ENCODE measurements at places on chromosomes 4 and X. TPM values are rescaled to one million over a fixed set of nuclear protein-coding genes. Genes with fewer than 3 reads are reported as not detected.
A peak's percentile ranks its signal among the peaks of the same experiment; 100 is the strongest.

- no peak for DNase-seq
- no peaks in the 10 kb centered on the region for H3K4me1 ChIP-seq
- H3K4me3 ChIP-seq, result no peak overlapping the region
- no peak overlapping the region for H3K27ac ChIP-seq
These were observed 94.1 kb downstream of the PDS5A start for GRCh38 chr4:39883646-39884045.

GRCh38 chr4:82611527-82611926 is 49.7 kb upstream of the TMEM150C start:
- no peaks in the 10 kb centered on the region for H3K4me1 ChIP-seq
- no peaks in the 10 kb centered on the region for H3K36me3 ChIP-seq
- no peak for DNase-seq
- H3K4me3 ChIP-seq, result no peak overlapping the region
- H3K27me3 ChIP-seq, result no peaks in the 10 kb centered on the region

GRCh38 chr4:39304651-39305050 is 61.5 kb downstream of the RFC1 start:
- no peaks in the 10 kb centered on the region for H3K27me3 ChIP-seq
- peaks cover 4% of the 10 kb centered on the region for H3K4me1 ChIP-seq
- no peak overlapping the region for H3K27ac ChIP-seq
- DNase-seq, result no peak
- no peak overlapping the region for H3K4me3 ChIP-seq

DNA sequence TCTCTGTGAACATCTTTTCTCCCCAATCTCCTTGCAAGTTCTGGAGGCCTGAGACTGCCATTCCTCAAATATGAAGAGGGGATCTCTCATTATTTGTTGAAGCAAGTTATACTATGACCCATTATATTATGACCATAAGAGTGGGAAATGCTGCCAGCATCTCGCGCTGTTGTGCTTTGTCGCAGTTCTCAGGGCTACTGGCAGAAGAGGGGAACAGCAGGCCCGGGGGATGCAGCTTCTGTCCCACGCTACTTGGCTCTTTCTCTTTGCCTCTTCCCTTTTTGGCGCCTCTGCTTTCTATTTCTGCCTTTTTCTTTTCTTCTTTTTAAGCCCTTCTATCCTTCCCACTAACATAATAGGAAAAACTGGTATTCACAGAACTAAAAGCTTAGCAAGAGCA is 64.2 kb downstream of the GEMIN8 start:
- no peak overlapping the region for H3K27ac ChIP-seq
- no peaks in the 10 kb centered on the region for H3K4me1 ChIP-seq
- DNase-seq, result no peak
- no peaks in the 10 kb centered on the region for H3K27me3 ChIP-seq

- H3K4me1 ChIP-seq, result peaks cover 4% of the 10 kb centered on the region
- H3K27ac ChIP-seq, result no peak overlapping the region
- H3K27me3 ChIP-seq, result no peaks in the 10 kb centered on the region
- no peak for DNase-seq
- H3K4me3 ChIP-seq, result no peak overlapping the region
- no peaks in the 10 kb centered on the region for H3K36me3 ChIP-seq
These were observed 3.7 kb upstream of the RHOH start for GRCh38 chr4:40193016-40193571.

DNA sequence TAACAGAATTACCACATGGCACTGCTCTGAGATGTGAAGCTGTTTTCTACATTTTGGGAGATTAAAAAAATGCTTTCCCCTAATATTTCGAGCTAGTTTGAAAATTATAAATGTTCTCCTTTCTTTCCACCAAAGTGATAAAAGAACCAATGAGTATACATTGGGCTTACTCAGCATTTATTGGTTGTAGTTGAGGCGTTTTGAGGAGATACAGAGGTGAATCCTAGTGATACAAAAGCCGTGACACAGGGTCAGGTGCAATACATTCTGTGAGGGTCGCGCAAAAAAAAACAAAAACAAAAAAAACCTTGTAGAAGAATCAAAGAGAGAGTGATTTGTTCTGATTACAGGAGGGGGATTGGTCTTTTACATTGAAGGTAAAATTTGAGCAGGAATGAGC is 32.4 kb upstream of the CYP4V2 start:
- DNase-seq, result no peak
- no peaks in the 10 kb centered on the region for H3K4me1 ChIP-seq
- no peaks in the 10 kb centered on the region for H3K27me3 ChIP-seq
- H3K4me3 ChIP-seq, result no peak overlapping the region
- H3K36me3 ChIP-seq, result no peaks in the 10 kb centered on the region

DNA sequence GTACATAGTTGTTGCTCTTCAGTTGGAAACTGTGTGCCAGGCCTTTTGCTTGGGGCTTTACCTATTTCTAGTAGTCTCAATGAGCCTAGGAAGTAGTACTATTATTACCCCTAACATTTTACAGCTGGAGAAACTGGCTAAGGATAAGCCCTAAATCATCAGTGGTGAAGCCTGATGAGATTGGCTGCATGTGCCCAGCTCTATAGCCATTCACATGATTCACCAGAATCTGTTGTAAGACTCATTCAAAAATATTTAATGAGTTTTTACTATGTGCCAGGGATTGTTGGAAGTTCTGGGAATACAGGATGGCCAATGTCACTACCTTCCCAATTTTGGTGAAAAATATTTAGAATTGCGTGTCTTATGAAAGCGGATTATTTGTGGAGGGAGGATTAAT is 2.8 kb downstream of the KIT start:
- no peak overlapping the region for H3K27ac ChIP-seq
- H3K4me3 ChIP-seq, result no peak overlapping the region
- H3K4me1 ChIP-seq, result no peaks in the 10 kb centered on the region
- peaks cover 67% of the 10 kb centered on the region for H3K27me3 ChIP-seq

- no peak overlapping the region for H3K27ac ChIP-seq
- DNase-seq, result no peak
- H3K4me3 ChIP-seq, result no peak overlapping the region
These were observed 270.4 kb downstream of the LDB2 start for GRCh38 chr4:16627999-16628398.

- peak overlapping the region; percentile 42 for H3K4me3 ChIP-seq
- H3K36me3 ChIP-seq, result no peaks in the 10 kb centered on the region
- DNase-seq, result peak; percentile 73
- peak overlapping the region; percentile 89 for H3K27ac ChIP-seq
- H3K4me1 ChIP-seq, result peaks cover 11% of the 10 kb centered on the region
These were observed 213.1 kb upstream of the MID1 start for GRCh38 chrX:10833299-10834169.

GRCh38 chrX:51456246-51456645 is 40.1 kb downstream of the NUDT11 start:
- H3K27ac ChIP-seq, result no peak overlapping the region
- H3K4me3 ChIP-seq, result no peak overlapping the region
- H3K27me3 ChIP-seq, result no peaks in the 10 kb centered on the region
- no peaks in the 10 kb centered on the region for H3K36me3 ChIP-seq

- no peak overlapping the region for H3K4me3 ChIP-seq
- no peak overlapping the region for H3K27ac ChIP-seq
- no peaks in the 10 kb centered on the region for H3K4me1 ChIP-seq
- DNase-seq, result no peak
- no peaks in the 10 kb centered on the region for H3K36me3 ChIP-seq
- H3K27me3 ChIP-seq, result no peaks in the 10 kb centered on the region
These were observed 109.5 kb upstream of the TEX13C start for GRCh38 chrX:125210146-125210545.

TGIF2LX gene
- total RNA-seq, result not detected

CSAG1 gene
- not detected for total RNA-seq

PDCL2 gene
- not detected for total RNA-seq

MAGEA2B gene
- not detected for total RNA-seq

FGB gene
- total RNA-seq, result 1.9 TPM

Measured in cardiac muscle cell (in vitro differentiated cells and primary cell).